RKO (cell line): ENCODE measurements at places on chromosomes 4 and X.

DNA sequence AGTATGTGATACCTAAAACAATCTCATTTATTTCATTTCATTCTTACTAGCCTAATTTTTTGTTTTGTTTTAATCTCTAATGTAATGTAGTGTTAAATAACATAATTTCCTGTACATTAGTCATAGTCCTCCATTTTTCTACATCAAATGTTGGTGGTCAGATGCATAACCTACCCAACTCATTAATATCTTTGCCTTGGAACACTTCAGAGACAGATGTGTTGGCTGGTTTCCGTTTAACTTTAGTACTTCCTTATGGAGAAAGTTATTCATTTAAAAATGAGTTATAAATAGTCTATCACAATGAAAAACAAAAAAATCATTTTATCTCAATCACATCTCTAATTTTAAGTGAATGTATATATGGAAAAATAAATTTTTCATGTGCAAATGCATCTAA is 190.2 kb downstream of the ANTXR2 start:
- DNase-seq, result no peak

DNA sequence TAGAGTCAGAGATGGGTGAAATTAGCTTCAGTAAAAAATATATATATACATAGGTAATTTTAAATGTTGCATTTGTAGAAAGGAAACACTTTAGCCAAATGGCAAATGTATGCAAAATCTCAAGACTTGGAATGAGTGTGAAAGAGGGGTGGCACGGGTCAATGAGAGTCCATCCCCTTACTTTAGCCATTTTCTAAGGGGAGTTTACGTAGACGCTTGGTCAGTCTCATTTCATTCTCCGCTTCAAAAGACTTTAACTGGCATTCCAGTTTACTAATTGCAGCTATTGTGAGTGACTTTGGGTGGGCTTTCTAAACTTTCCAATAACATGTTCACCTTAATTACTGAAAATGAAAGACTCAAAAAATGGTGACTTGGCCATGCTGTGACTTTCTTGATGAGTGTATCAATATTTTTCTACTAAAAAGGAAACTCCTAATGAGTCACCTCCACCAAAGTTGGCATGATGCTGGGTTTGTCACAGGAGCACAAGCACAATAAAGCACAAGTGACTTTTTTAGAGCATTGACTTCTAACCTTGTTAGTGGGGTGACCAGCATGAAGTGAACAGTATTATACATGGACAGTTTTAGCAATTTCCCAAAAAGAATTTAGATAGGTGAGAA is 356.0 kb upstream of the RASGEF1B start:
- peak; percentile 7 for DNase-seq

DNA sequence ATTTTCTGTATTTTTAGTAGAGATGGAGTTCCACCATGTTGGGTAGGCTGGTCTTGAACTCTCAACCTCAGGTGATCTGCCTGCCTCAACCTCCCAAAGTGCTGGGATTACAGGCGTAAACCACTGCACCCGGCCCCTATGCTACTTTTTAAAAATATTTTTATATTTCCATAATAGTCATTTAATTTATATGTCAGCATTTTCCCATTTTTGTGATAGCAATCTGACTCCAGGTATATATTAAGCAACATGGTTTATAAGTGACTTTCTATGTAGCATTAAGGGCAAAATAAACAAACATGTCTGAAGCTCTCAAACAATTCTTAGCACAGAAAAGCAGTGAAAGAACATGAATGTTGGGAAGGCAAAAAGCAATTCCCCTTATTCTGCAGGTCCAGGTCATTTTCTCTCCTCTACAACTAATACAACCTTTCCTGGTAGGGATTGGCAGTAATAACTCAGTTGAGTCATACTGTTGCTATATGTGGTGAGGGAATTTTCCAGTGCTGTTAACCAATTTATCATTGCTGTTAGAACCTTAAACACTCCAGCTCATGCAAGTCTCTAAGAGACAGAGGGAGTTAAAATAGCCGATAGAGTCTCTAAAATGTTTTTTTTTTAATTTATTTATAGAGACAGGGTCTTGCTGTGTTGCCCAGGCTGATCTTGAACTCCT is 24.0 kb downstream of the SMIM14 start:
- DNase-seq, result no peak

GRCh38 chr4:5133201-5133600 is 81.9 kb downstream of the STK32B start:
- no peak for DNase-seq

DNA sequence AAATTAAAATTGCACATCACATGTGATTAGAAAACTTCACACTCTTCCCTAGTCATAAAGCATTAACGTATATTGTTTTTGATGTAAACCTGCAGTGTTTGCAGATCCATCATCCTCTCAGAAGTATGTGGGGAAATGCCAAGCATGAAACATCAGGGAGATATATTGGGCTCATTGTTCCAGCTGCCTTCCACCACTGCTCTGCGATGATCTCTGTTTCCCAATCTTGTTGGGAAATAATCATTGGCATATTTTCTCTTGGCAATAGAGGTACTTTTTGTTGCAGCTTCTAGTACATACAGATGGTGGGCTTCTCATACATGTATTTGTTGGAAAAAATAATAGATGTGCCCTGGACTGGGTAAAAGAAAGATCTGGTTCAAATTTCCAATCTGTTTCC is 466.3 kb upstream of the HS3ST1 start:
- no peak for DNase-seq

GRCh38 chrX:81308086-81308829 is 106.4 kb downstream of the SH3BGRL start:
- no peak for DNase-seq

DNA sequence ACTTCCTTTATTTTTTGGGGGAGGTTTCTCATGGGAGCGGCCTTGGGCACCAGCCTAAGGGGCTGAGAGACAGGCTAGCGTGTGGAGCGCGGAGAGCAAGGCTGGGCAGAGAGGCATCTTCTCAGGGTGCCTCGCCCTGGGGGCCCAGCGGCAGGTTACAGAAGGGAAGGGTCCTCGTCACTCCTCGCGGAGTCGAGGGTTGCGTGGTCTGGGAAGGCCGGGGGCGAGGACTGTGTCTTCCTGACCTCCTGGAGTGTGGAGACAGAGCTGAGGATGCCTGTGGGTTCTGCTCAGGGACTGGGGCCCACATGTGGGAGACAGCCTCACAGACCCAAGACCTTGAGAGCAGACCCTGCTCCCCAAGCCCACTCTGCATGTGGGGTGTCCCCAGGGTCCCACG is 79.6 kb upstream of the LRPAP1 start:
- no peak for DNase-seq

- no peak for DNase-seq
These were observed 4.8 kb upstream of the PROM1 start for GRCh38 chr4:16088601-16089000.

DNA sequence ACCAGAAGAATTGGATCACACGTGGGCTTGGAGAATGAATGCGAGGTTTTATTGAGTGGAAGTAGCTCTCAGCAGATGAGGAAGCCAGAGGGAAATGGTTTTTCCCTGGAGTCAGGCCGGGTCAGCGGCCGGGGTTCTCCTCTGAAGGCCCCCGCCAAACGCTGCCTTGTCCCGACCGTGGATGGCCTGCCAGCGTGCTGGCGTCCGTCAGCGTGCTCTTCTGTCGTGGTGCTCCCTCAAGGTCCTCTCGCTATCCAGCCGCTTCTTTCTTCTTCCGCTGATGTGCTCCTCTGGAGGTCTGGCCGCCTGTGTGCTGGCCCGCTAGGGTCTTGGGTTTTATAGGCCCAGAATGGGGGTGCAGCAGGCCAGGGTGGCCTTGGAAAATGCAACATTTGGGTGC is 632.2 kb downstream of the TRAM1L1 start:
- no peak for DNase-seq

DNA sequence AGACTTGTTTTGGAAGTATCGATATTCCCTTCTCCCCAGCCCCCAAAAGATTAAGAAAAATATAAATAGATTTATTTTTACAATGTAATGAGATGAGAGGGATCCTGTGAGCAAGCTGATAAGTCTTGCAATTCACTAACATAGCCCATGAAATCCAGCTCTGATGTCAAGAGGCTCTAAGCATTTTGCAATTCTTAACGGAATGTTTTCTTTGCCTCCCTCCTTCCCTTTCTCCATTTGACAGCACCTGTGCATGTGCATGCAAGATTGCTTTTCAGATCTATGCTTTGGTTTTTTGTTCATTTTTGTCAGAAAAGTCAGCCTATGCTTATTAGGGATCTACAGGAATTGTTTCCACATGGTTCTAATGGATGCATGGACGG is 169.9 kb downstream of the SLIT2 start:
- DNase-seq, result no peak

GRCh38 chr4:86011117-86011516 is 348.7 kb downstream of the MAPK10 start:
- no peak for DNase-seq

DNA sequence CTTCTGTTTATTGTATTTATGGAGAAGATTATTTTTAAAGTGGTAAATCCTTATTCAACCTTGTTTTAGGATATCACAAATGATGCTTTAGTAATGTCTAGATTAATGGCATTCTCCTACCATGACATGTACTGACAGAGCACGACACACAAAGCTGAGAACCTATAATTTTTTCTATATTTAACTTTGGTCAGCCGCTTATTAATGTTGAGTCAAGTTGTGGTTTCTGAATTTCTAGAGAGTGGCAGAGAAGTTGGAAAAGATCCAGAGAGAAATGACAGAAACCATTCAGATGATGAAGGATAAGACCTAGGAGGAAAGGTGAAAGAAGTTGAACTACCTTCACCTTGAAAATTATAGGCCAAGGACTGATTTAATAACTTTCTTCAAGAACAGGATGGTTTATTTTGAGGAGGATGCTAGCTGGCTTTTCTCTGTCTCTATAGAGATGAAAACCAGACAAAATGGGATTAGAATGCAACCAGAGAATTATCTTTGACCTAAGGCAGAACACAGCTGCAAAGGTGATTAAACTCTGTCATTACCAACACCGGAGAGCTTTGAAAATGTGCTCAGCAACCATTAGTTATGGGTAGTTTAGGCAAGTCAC is 62.6 kb upstream of the TSPAN5 start:
- DNase-seq, result peak; percentile 72

GRCh38 chr4:77501240-77501639 is 104.4 kb upstream of the CXCL13 start:
- no peak for DNase-seq

GRCh38 chr4:64642936-64643335 is 233.7 kb upstream of the TECRL start:
- no peak for DNase-seq

- peak; percentile 15 for DNase-seq
These were observed 111.6 kb upstream of the PTPN13 start for GRCh38 chr4:86482306-86483172.

GRCh38 chr4:76882630-76883029 is 15.3 kb downstream of the SOWAHB start:
- DNase-seq, result no peak

- no peak for DNase-seq
These were observed 1108.2 kb downstream of the PCDH18 start for GRCh38 chr4:136424052-136424451.

- no peak for DNase-seq
These were observed 115.1 kb upstream of the PITX2 start for GRCh38 chr4:110737931-110738330.

DNA sequence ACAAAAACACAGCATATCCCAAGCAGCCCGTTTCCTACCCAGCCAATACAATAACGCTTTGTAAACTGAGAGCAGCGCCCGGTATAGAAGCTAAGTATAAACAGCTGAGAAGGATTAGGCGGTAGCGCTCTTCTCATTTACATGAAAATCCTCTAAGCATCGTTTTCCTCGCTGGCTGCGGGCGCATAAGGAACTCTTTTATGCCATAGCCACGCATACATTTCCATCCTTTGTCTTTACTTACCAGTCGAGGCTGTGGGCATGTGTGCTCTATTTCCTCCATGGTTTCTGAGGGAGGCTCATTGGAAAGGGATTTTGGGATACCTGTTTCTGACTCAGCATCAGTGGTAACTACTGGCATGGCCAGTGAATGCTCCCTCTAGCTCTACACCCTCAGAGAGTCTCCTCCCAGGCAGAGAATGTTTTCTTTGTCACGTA is 383 bp downstream of the PCYT1B start:
- no peak for DNase-seq

GRCh38 chr4:5730993-5731990 is 20.3 kb downstream of the EVC start:
- DNase-seq, result no peak

DNA sequence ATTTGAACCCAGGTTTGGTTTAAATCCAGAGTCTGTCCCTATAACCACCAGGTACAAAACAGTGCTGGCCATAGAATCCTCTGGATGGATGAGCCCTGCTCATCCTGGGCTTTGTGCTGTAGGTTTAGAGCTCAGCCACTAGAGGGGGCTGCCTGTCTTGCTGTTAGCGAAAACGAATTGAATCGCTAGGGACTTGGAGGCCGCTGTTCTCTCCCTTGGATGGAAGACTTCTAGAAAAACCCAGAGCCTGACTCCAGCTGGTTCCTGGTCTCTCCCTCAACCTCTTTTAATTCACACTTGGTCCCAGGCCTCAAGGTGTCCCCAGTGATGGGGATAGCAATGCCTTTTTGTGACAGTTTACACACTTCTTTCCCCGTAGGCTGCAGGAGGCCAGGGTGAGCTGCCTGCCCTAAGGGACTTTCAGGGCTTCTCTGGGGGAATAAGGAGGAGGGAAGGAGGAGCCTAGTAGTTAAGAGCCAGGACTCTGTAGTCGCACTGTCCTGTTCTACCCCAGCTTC is 8.7 kb downstream of the RIPPLY1 start:
- DNase-seq, result peak; percentile 87

DNA sequence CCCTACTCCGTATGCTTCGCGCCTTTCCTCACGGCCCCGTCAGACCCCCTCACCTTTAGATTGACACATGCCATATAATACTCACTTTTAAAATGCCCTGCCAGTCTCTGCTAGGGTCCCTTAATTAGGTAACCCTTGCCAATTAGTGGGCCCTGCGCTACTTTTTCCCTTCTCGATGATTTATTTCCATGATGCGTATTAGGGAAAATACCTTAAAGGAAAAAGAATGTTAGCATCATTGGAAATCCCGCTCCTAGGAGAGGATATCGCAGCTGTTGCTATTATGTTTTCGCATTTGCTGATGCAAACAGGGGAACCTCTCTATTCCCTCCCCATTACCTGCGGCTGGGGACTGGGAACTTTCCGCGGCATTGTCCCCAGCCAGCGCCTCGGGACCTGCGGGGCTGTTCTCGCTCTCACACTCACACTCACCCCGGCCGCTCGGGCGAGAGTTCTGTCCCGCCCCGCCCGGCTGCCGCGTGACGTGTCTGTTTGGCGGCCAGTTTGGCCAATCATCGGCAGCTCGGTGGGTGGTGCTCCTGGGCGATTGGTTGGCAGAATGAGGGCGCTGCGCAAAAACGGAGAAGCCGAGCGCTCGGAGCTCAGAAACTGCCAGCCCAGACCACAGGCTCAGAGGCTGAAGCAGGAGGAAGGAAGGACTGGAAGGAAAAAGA is at the start of gene PCDH10:
TSS of gene PCDH10 (plus strand) at position 605 of the 674 bp plus-strand sequence. CDS start 847 bp downstream, outside the sequence.
- DNase-seq, result no peak

GRCh38 chr4:124711471-124712371 is 811 bp downstream of the ANKRD50 start:
- peak; percentile 88 for DNase-seq

DNA sequence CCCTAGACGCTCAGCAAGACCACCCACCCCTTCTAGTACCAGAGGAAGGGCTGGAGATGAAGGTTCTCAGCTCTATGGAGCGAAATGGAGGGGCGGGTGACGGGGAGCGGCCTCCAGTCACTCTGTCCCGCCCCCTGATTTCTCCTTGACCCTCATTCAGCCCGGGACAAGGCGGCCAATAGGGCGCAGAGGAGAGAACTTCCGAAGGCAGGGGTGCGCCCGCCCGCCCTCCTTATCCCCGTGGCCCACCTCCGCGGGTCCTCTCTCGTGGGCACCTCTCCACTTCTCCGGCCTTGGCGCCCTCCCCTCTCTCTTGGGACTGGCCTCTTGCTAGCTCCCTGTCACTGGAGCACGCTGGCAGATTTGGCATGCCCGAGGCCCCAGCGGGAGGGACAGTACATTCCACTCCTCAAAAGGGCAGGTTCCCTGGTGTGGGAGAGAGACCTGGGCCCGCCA is 1.1 kb upstream of the SEPTIN6 start:
- no peak for DNase-seq
